ENCODE measurements at places on chromosomes 2 and 18.
A peak's percentile ranks its signal among the peaks of the same experiment; 100 is the strongest.

- DNase-seq, result no peak
Measured at GRCh38 chr2:3486047-3487027, 33.0 kb downstream of the ADI1 start.

GRCh38 chr18:2412281-2412680 is 159.0 kb downstream of the METTL4 start:
- no peak for DNase-seq

DNA sequence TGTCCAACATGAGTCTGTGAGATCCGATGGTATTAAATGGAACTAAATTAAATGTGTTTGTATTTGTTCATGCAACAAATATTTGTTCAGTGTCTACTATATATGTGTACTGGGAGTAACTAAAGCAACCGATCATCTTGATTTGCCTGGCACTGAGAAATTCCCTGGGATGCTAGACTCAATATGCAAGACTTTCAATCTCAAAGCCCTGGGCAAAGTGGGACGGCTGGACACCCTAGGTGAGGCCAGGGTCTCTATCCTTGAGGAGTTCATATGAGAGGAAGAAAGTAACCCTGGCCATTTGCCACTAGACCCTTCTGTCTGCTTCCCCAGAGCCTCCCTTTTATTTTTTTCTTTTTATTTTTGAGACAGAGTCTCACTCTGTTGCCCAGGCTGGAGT is 44.0 kb upstream of the HPCAL1 start:
- no peak for DNase-seq

DNA sequence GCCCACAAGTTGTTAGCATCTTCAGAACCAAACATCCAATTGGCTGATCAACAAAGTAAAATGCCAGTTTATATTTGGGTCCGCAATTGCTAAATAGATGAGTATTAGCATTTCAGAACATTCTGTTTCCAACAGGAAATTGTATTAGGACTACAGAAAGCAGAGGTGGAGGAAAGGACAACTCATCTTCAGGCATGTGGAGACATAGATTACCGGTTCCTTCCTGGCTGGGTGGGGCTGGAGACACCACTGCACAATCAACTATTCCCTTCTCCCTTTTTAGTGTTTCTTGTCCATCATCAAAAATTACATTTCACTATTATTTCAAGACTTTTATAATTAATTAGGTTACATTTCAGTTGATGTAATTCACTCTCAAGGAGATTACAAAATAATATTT is 83.8 kb downstream of the ADAM23 start:
- no peak for DNase-seq

DNA sequence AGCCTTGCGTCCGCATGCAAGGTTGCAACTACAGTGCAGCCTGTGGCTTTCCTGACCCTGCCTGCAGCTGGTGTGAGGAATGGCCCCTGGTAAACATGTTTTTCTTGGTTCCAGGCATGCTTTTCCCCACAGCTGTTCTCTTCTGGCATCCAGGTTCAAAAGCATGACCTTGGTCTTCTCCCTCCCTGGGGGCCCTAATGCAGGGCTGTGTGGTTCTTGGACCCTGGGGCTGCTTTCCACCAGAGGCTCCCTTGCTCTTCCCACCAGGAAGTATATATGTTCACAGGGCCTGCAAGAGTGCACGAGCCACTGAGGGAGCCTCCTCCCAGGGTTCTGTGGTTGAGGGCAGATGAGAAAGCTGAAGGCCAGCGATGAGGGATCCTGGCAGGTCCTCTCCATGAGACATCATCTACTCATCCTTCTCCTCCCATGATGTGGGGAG is 125.9 kb downstream of the BCL2L11 start:
- DNase-seq, result no peak

DNA sequence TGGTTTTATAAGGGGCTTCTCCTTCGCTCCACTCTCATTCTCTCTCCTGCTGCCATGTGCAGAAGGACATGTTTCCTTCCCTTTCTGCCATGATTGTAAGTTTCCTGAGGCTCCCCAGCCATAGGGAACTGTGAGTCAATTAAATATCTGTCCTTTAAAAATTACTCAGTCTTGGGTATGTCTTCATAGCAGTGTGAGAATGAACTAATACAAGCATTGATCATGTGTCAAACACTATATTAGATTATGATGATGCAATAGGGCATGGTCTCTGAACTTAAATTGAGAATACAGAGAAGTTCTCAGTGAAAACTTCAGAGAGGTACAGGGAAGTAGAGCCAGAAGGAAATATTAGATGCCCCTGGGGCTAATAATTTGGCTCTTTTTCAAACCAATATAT is 5.9 kb upstream of the MAP4K3 start:
- no peak for DNase-seq

DNA sequence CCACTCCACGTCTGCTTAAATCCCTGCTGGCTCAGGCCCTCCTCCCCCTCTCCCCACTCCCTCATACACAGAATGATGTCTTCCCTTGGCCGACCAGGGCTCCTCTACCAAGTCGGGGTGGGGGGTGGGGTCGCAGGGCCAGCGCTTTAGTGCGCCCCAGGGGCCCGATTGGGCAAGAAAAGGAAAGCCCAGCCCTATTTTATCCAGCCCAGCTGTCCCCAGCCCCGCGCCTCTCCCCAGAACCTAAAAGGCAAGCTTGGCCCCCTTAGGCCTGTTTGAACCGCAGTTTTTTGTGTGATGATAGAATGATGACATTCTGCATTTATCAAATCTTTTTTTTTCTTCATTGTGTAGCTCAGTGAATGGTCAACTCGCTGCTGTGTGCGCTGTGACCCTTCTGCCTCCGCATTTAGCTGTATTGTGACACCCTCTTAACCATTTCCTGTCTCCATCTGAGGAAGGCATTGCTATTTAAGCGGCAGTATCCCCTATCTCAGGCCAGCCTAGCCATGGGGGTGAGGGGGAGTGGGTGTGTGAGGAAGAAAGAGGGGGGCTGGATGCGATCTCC is 231.4 kb downstream of the HAUS1 start:
- no peak for DNase-seq

GRCh38 chr2:27041752-27042151 is 9.0 kb downstream of the TMEM214 start:
- no peak for DNase-seq

DNA sequence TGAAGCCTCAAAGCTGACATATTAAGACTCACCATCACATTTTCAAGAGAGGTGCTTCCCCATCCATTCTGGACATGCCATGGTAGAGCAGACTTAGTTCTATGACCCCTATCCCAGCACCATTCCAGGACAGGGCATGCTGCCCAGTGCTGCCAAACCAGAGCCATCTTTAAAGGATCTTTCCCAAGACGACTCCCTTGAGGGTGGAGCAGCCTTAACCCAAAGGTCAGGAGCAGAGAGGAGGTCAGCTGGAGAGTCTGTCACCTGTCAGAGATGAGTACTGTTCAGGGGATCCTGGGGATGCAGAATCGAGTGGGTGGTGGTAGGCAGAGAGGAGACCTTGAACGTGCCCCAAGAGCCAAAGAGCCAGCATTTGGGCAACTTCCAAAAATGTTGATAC is 459.8 kb downstream of the STK39 start:
- no peak for DNase-seq

GRCh38 chr18:62179213-62179612 is 7.6 kb downstream of the PIGN start:
- no peak for DNase-seq

DNA sequence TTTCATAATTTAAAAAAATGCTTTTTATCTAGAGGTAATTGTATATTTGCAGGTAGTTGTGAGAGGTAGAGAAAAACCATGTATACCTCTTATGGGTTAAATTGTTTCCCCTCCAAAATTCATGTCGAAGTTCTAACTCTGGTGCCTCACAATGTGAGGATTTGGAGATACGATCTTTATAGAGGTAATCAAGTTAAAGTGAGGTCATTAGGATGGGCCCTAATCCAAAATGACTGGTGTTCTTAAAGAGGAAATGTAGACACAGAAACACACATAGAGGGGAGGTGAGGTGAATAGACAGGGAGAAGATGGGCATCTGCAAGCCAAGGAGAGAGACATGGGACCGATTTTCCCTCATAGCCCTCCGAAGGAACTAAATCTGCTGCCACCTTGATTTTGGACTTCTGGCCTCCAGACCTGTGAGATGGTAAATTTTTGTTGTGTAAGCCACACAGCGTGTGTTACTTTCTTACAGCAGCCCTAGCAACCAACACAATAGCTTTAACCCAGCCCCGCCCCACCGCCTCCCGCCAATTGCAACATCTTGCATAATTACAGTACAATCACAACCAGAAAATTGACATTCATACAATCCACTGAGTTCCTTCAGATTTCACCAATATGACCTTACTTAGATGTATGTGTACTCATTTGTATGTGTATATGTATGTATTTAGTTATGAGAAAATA is 208.9 kb downstream of the MIB1 start:
- DNase-seq, result no peak

DNA sequence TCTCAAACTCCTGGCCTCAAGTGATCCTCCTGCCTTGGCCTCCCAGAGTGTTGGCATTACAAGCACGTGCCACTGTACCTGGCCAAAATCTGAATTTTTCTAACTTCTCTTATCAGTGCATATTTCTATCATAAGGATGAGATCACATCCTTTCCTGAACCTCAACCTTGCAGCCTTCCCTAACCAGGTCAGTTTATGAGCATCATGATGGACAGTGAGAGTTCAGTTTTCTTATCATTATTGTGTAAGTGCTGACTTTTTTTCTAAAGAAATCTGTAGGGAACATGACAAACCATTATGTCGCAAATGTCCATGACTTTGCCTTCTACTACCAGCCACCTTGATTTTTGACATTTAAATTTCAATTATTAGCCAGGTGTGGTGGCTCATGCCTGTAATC is 31.5 kb downstream of the MRPL33 start:
- no peak for DNase-seq

DNA sequence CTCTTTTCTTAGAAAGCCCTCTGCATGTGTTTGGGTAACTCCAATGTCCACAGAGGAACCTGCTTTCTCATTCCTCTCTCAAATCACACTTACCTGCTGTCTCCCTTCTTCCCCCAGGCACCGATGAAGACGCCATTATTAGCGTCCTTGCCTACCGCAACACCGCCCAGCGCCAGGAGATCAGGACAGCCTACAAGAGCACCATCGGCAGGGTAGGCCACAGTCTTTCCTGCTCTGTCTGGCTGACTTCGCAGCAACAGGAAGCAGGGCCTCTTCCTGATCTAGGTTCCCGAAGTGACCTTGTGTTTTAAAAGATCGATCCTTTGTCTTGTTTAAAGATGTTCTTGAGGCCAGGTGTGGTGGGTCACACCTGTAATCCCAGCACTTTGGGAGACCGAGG is 25.0 kb upstream of the GMCL1 start:
- no peak for DNase-seq

GRCh38 chr2:225008179-225008856 is 34.0 kb downstream of the DOCK10 start:
- DNase-seq, result no peak

DNA sequence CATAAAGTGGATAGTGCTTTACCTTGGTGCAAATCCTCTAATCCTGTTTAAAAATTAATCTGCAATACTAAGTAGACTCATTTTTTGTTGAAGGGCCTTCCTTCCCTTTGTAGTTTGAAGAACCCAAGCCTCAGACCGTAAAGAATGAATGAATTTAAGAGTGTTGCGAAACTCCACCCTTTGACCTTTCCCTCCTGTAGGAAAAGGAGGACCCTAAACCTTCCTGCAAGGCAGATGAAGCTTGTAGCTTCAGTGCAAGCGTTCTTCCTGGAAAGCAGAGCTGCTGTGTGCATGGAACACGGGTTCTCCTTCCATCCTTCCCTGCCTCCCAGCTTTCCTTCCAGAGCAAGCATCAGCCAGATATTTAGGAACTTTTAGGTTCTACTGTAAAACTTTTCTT is 1.7 kb downstream of the IMPA2 start:
- no peak for DNase-seq

DNA sequence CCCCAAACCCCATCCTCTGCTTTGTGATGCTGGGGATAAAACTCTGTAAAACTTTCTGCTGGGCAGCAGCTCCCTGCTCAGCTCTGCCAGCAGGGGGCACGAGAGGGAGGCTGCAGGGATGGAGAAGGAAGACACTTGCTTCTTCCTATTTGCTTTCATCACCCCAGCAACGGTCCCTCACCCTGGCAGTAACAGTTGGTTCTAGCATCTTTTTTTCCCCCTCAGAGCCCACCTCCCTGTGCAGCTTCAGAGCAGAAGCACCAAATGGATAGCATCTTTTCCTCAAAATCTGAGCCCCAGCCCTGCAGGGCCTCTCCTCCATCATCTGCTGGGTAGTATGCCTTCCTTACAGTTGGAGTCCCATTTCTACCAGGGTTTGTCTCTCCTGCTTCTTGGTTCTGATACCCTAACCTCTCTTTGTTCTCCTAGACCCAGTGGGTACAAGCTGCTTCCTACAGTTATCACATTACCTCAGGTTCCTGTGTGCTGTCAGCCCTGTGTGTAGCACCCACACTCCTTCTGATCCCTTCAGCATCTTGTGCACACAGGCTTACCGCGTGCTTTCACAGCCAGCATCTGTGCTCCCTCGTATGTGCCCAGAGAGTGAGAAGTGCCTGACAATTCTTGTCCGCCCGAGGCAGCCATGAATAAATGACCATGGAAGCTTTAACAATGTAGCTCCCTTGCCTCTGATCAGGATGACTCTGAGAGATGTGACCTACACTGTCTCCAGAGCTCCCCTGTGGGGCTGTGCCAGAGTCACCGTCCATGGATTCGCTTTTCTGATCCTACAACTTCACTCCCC is 14.5 kb downstream of the CKAP2L start:
- DNase-seq, result peak; percentile 59

- no peak for DNase-seq
Measured at GRCh38 chr2:149872041-149872440, 284.5 kb upstream of the MMADHC start.

GRCh38 chr18:79486356-79487182 is 90.8 kb downstream of the NFATC1 start:
- DNase-seq, result no peak

DNA sequence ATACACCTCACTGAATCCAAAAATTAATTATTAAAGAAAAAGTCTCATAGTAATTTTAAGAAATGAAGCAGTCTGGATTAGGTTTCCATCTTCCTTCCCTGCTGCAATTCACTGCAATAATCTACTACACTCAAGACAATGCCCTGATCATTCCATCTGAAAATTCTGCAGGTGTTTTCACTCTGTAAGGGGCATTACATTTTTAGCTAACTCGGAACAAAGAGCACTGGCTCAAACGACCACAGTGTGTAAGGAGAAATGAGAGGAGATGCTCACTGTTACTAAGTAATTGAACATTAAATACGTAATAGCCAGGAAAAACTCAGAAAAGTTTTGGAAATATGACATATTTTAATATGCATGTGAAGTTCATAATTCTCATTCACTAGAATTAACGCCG is 1.3 kb downstream of the B4GALT6 start:
- DNase-seq, result no peak

All from Jurkat, Clone E6-1 (cell line).